ENCODE measurements at places on chromosomes 12 and 14.

DNA sequence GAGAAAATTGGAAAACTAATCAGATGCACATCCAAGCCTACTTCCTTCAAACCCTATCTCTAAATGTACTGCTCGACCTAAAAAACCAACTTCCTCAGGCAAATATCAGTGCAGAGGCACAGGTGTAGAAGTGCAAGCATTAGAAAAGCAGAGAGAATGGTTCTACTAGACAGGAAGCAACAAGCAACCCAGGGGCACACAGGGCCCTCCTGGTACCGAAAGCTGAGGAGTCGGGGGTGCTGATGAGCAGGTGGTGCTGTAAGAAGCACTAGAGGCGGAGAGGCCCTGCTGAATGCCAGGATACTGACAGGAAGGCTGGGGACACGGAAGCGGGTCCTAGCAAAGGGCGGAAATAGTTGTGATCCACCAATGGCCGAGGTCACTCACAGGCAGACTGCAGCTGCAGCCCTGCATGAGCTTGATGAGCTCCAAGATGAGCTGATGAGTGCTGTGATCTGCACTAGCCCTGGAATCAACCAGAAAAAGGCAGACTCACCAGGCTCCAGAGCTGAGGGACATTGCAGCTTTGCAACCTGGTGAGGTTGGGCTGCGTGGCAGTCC is 85.9 kb downstream of the TTC7B start:
- DNase-seq: no peak

- DNase-seq: no peak
These were observed 57.3 kb upstream of the MUCL1 start for GRCh38 chr12:54796991-54797390.

- no peak for DNase-seq
These were observed 121.2 kb upstream of the SLC35F4 start for GRCh38 chr14:57987051-57987450.

DNA sequence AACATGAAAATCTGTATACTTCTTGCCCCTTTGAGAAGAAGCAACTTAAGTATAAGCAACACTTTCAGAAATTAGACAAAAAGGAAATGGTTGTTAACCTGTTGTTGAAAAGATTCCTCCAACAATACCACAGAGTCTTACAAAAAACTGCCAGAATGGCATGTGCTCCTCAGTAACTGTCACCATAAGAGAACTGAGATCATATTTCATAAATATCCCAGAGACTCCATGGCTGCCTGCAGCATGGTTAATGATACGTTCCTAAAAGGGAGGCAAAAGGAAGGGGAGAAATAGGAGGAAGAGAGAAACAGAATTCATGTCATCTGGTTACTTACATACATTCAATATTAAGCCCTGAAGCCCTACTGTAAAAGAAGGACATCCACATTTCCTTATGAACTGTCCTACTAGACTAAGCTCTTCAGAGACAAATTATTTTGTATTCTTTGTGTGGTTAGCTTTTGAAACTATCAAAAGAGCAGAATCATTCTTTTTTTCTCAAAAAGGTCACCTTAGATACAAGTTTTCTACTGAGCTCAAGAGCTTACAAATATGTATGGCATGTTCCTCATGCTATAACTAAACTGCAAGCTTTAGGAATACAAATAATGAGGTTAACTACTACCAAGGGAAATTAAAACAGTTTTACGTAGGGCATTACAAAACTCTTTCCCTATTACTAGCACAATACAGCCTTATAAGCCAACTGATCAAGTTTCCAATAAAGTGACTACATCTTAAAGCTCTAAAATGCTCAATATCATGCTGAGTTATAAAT is 37.8 kb downstream of the ERGIC2 start:
- no peak for DNase-seq

DNA sequence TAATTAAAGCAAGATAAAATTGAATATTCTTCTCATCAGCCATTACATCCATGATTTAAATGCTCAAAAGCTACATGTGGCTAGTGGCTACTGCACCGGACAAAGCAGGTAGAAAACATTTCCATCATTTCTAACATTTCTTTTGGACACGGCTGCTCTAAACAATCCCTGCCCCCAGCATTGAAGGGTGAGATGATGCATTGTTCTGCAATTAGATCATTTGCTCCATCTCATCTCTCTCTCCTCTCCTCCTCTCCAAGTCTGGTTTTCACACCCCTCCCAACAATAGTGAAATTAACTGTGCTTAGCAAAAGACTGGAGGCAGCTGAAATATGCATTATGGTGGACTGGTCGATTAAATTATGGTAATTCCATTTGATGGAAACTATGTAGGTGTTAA is 288.5 kb downstream of the KSR2 start:
- DNase-seq: no peak

DNA sequence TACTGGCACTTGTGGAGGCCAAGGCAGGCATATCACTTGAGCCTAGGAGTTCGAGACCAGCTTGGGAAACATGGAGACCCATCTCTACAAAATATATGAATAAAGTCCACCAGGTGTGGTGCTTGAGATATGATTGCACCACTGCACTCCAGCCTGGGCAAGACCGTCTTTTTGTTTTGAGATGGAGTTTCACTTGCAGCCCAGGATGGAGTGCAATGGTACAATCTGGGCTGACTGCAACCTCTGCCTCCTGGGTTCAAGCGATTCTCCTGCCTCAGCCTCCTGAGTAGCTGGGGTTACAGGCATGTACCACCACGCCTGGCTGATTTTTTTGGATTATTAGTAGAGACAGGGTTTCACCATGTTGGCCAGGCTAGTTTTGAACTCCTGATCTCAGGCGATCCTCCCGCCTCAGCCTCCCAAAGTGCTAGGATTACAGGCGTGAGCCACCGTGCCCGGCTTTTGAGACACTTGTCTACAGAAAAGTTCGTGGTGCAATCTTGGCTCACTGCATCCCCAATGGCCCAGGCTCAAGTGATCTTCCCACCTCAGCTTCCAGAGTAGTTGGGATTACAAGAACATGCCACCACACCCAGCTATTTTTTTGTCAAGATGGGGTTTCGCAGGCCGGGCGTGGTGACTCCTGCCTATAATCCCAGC is 16.3 kb upstream of the ATP5F1B start:
- no peak for DNase-seq

- no peak for DNase-seq
These were observed 210.4 kb upstream of the RGS6 start for GRCh38 chr14:71721791-71722190.

GRCh38 chr14:68018598-68018997 is 199.0 kb downstream of the RAD51B start:
- DNase-seq: no peak

GRCh38 chr14:68878908-68879307 is 86.0 kb upstream of the ZFP36L1 start:
- no peak for DNase-seq

DNA sequence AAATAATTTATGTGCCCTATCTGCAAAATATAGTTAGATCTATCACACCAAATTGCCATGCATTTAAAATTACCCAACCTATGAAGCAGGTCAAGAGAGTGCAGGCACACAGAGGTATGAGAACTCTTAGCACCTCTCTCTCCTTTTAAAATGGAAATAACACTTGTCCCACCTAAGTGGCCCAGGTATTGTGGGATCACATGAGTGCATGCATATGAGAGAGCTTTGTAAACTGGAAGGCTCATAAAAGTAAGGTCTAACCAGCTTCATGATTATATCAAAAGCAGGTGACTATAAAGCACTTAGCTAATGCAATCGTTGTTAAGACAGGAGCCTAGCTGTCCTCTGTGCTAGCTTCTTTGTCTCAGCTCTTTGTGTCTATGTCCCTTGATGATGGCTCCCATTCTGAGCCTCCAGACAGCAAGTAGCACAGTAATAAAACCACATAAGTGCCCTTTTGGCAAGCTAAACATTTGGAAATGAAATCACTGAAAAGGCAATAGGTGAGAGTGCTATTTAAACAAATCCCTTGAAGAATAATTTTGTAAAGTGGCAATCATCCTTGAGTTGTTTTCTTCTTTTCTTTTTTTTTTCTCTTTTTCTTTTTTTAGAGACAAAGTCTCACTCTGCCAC is 219.0 kb downstream of the NTF3 start:
- DNase-seq: no peak

DNA sequence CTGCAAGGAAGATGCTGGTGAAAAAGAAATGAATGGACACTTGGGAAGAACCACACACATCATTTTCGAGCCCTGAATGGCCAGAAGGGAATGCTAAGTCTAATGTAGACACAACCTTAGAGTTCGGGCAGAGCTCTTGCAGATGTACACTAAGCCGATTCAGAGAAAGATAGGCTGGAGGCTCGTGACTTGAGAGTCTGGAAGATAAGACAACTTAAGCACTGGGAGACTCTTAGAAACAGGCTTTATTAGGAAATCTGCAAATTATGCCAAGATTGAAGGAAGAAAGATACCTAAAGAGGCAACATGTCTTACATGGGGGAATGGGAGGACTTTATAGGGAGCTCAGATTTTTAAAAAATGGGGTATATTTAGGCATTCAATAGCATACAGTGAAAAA is 13.5 kb downstream of the TBPL2 start:
- DNase-seq: no peak
